ENCODE measurements at places on chromosomes 6 and 20. TPM values are rescaled to one million over a fixed set of nuclear protein-coding genes. Genes with fewer than 3 reads are reported as not detected.

DNA sequence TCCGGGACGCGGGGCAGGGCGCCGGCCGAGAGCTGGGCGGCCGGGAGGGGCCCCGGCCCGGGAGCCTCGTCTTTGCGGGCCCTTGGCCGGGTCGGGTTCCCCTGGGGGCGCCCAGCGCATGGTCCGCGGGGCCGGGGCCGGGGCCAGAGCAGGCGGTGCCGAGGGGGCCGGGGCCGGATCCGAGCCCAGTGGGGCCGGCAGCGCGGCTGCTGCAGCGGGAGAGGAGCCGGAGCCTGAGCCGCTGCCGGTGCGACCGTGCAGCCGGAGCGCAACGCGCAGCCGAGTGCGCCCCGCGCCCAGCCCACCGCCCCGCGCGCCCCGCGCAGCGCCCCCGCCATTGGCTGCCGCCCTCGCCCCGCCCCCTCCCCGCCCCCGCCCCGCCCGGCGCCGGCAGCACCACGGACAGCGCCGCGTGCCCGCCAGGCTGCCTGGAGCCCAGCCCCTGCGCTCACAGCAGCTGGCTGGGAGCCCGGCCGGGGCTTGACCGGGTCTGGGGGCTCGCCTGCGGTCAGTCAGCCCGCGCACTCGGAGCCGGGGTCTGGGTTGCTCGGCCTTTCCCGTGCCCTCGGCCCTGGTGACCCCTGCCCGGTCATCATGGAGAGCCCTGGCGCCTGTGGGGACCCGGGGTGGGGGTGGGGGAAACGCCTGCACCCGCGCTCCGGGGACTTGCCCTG lies at the start of gene HRH3:
Gene HRH3 (minus strand): TSS at position 287 of the 674 bp plus-strand sequence. CDS start 308 bp downstream, outside the sequence.
- H3K4me1 ChIP-seq: peaks cover 22% of the 10 kb centered on the region
- H3K27me3 ChIP-seq: peaks cover 33% of the 10 kb centered on the region
- DNase-seq: no peak
- no peak within 1 kb of the TSS for H3K27ac ChIP-seq

DNA sequence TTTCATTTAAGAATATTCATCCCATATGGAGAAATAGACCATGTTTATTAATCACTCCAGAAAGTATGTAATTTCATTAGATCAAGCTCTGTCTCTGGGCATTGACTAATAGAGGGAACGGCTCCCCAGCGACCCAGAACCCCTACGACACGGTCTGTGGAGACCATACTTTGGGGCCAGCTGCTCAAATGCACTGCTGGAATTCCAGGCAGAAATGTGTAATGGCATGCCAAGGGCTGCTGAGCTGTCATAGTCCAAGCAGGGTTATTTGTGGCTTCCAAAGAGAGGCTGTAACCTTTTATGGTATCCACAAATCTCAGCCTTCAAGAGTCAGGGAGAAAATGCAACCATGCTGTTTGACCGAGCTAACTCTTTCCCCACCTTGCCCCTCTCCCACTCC lies 755.8 kb downstream of the DHX35 start:
- no peak overlapping the region for H3K27ac ChIP-seq
- no peak for DNase-seq
- H3K4me3 ChIP-seq: no peak overlapping the region

GRCh38 chr6:21438986-21439352 lies 154.6 kb upstream of the SOX4 start:
- no peaks in the 10 kb centered on the region for H3K27me3 ChIP-seq
- H3K4me3 ChIP-seq: no peak overlapping the region
- H3K36me3 ChIP-seq: no peaks in the 10 kb centered on the region
- no peak overlapping the region for H3K27ac ChIP-seq
- no peaks in the 10 kb centered on the region for H3K4me1 ChIP-seq

- no peak for DNase-seq
- H3K36me3 ChIP-seq: no peaks in the 10 kb centered on the region
- no peaks in the 10 kb centered on the region for H3K27me3 ChIP-seq
- no peak overlapping the region for H3K4me3 ChIP-seq
- H3K27ac ChIP-seq: no peak overlapping the region
- H3K4me1 ChIP-seq: no peaks in the 10 kb centered on the region
Measured at GRCh38 chr20:23937303-23938117, 51.1 kb downstream of the GGTLC1 start.

- H3K4me3 ChIP-seq: no peak overlapping the region
- H3K27me3 ChIP-seq: no peaks in the 10 kb centered on the region
- DNase-seq: no peak
- no peak overlapping the region for H3K27ac ChIP-seq
Measured at GRCh38 chr20:37688093-37688492, 5.7 kb upstream of the CTNNBL1 start.

GRCh38 chr6:34587851-34588250 lies 31.7 kb upstream of the SPDEF start:
- no peak for DNase-seq
- no peaks in the 10 kb centered on the region for H3K27me3 ChIP-seq
- H3K36me3 ChIP-seq: peaks cover 20% of the 10 kb centered on the region
- H3K4me1 ChIP-seq: peaks cover 46% of the 10 kb centered on the region

- no peak overlapping the region for H3K4me3 ChIP-seq
- H3K27ac ChIP-seq: no peak overlapping the region
- no peaks in the 10 kb centered on the region for H3K36me3 ChIP-seq
- no peak for DNase-seq
Measured at GRCh38 chr6:72916298-72916697, 294.4 kb downstream of the KCNQ5 start.

DNA sequence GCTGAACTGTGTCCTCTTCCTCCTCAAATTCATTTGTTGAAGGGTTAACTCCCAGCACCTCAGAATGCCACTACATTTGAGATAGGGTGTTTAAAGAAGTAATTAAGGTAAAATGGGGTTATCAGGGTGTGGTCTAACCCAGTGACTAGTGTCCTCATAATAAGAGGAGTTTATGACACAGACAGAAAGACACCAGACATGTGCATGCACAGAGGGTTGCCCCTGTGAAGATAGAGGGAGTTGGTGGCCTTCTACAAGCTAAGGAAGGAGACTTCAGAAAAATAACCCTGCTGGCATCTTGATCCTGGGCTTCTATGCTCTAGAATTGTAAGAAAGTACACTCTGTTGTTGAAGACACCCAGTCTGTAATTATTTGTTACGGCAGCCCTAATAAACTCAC lies 24.9 kb upstream of the EDN1 start:
- H3K4me1 ChIP-seq: no peaks in the 10 kb centered on the region
- H3K27me3 ChIP-seq: no peaks in the 10 kb centered on the region
- H3K4me3 ChIP-seq: no peak overlapping the region
- no peaks in the 10 kb centered on the region for H3K36me3 ChIP-seq
- no peak for DNase-seq

GRCh38 chr20:56359212-56360132 lies 698 bp downstream of the FAM210B start:
- H3K4me3 ChIP-seq: peak overlapping the region; percentile 95
- peak; percentile 68 for DNase-seq
- peak overlapping the region; percentile 84 for H3K27ac ChIP-seq
- H3K36me3 ChIP-seq: no peaks in the 10 kb centered on the region
- no peaks in the 10 kb centered on the region for H3K27me3 ChIP-seq
- peaks cover 30% of the 10 kb centered on the region for H3K4me1 ChIP-seq

- no peak overlapping the region for H3K4me3 ChIP-seq
- H3K27me3 ChIP-seq: no peaks in the 10 kb centered on the region
- no peaks in the 10 kb centered on the region for H3K36me3 ChIP-seq
- no peaks in the 10 kb centered on the region for H3K4me1 ChIP-seq
- no peak for DNase-seq
Measured at GRCh38 chr6:12943549-12943948, 227.0 kb downstream of the PHACTR1 start.

DNA sequence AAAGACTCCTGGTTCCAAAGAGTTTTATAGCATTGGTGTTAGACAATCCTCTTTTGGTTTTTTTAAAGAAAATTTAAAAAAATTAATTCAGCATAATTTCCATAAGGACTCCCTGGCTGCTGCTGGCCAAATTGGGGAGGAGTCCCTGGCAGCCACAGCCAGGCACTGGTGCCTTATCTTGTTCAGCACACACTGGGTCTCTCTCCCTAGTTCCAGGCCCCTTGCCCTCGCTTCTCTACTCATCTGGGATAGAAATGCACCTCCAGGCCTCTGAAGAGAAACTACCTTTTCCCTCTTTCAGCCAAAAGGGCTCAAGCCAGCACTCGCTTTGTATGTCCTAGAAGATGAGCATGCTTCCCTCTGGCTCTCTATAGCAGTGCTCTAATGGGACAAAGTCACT lies 13.4 kb upstream of the MAPK13 start:
- H3K4me3 ChIP-seq: no peak overlapping the region
- DNase-seq: no peak
- no peaks in the 10 kb centered on the region for H3K27me3 ChIP-seq
- peaks cover 19% of the 10 kb centered on the region for H3K4me1 ChIP-seq

DNA sequence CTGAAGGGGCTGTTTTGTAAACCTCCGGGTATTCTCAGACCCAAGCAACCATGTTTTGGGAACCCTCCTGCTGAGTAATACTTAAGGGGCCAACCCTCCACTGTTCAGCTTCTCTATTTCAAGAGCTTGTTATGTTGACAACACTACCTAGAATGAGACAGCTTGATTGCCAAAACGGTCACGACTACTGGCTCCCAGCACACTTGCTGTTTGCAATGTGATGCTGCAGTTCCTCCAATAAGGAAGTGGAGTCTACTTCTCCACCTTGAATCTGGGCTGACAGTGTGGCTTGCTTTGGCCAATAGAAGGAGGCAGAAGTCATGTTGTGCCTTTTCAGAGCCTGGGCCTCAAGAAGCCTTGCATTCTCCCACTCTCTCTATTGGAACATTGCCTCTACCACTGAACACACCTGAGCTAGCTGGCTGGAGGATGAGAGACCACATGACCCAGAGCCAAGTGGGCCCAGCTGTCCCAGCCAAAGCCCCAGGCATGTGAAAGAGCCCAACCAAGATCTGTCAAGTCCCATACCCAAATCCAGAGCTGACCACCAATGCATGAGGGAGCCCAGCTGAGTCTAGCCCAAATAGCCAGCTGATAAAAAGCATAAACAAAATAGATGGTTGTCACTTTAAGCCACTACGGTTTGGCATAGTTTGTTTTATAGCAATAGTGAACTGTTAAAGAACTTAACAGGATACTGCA lies 108.0 kb downstream of the PRND start:
- no peaks in the 10 kb centered on the region for H3K36me3 ChIP-seq
- peak; percentile 74 for DNase-seq
- H3K27me3 ChIP-seq: no peaks in the 10 kb centered on the region
- no peak overlapping the region for H3K4me3 ChIP-seq

GRCh38 chr6:147166360-147166944 lies 37.8 kb upstream of the STXBP5 start:
- no peak overlapping the region for H3K27ac ChIP-seq
- H3K4me3 ChIP-seq: no peak overlapping the region
- H3K27me3 ChIP-seq: no peaks in the 10 kb centered on the region

DNA sequence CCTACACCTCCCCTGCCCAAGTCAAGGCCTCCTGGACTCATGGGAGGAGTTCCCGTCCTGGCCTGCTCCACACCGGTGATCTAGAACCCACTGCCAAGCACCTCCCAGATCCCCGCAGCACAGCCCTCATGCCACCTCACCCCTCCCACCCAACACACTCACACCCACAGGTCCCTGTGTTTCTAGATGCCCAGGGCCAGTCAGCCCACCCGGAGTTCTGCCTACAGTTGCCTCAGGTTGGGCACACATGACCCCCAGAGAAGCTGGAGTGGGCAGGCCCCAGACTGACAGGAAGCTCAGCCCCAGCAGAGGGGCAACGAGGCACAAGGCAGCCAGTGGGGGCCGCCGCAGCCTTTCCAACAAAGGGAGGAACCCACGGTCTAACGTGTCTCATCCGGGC lies 29.6 kb downstream of the RRBP1 start:
- no peaks in the 10 kb centered on the region for H3K27me3 ChIP-seq
- no peak overlapping the region for H3K4me3 ChIP-seq
- peaks cover 4% of the 10 kb centered on the region for H3K36me3 ChIP-seq
- no peak overlapping the region for H3K27ac ChIP-seq

- no peaks in the 10 kb centered on the region for H3K4me1 ChIP-seq
- DNase-seq: no peak
- H3K36me3 ChIP-seq: no peaks in the 10 kb centered on the region
- no peak overlapping the region for H3K27ac ChIP-seq
Measured at GRCh38 chr6:63527658-63528514, 44.4 kb upstream of the LOC128125822 start.

- H3K27ac ChIP-seq: no peak overlapping the region
- DNase-seq: no peak
- H3K27me3 ChIP-seq: no peaks in the 10 kb centered on the region
Measured at GRCh38 chr6:75318900-75319299, 34.3 kb upstream of the TMEM30A start.

- no peak overlapping the region for H3K27ac ChIP-seq
- no peak for DNase-seq
- H3K36me3 ChIP-seq: no peaks in the 10 kb centered on the region
- no peaks in the 10 kb centered on the region for H3K4me1 ChIP-seq
- H3K27me3 ChIP-seq: no peaks in the 10 kb centered on the region
Measured at GRCh38 chr6:77474286-77474956, 11.1 kb upstream of the HTR1B start.

DNA sequence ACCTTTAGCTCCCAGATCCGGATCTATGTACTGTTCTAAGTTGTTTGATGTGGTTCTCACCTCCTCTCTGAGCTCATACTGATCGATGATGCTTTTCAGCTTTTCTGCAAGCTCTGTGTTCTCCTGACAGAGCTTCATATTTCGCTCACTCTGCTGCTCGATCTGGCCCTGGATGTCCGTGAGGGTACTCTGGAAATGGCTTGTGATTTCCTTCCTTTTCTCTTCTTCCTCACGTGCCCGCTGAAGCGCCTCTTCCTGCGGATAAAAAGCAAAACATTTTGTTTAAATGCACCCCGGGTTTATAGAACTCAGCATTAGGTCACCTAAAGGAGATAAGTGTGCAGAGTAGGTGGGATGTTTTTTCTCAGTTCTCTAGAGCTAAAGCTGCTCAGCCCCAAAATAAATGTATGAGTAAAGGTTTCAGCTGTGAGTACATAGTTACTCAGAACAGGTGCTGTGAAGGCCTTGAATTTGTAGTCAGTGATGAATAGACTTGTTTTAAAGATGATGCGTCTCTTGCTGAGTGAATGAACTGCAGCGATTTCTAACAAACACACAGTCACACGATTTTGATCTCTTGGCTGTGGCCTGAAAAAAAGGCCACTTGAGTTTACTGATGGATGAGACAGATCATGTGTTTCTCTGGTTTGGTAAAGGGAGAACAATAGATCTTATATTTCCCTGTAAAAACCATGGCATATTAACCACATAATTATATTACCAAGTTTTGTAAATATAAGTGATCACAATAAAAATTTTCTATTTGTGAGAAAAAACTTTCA lies 29.1 kb downstream of the TXLNB start:
- DNase-seq: no peak
- no peak overlapping the region for H3K27ac ChIP-seq
- no peaks in the 10 kb centered on the region for H3K4me1 ChIP-seq
- H3K27me3 ChIP-seq: no peaks in the 10 kb centered on the region
- H3K36me3 ChIP-seq: peaks cover 41% of the 10 kb centered on the region

TP53TG5 gene
- total RNA-seq: not detected

FAM217B gene
- 7.9 TPM for total RNA-seq

DLK2 gene
- not detected for total RNA-seq
